Activated CD8-positive, alpha-beta memory T cell treated with anti-CD3 and anti-CD28 coated beads, Interleukin-2, amount 50 U/mL, for 48 hours (primary cell): ENCODE measurements at places on chromosomes 1 and 21.
A peak's percentile ranks its signal among the peaks of the same experiment; 100 is the strongest.

DNA sequence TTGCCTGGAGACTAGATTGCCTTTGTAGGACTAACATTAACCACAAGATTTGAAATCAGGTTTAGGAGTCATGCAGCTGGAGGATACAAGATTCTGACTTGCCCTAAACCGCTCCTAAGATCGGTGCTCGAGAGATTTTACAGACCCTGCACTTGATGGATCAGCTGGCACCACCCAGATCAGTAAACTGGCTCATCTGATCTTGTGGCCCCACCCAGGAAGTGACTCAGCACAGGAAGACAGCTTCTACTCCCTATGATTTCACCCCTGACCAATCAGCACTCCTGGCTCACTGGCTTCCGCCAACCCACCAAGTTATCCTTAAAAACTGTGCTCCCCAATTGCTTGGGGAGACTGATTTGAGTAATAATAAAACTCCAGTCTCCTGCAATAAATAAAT lies 876 bp upstream of the CATSPERE start:
- no peak for DNase-seq

- DNase-seq: no peak
Observed at GRCh38 chr1:236302941-236303340, 21.2 kb upstream of the ERO1B start.

GRCh38 chr1:161989786-161990185 lies 33.9 kb downstream of the OLFML2B start:
- DNase-seq: no peak

- DNase-seq: peak; percentile 25
Observed at GRCh38 chr1:41327383-41327999, 33.7 kb upstream of the FOXO6 start.

DNA sequence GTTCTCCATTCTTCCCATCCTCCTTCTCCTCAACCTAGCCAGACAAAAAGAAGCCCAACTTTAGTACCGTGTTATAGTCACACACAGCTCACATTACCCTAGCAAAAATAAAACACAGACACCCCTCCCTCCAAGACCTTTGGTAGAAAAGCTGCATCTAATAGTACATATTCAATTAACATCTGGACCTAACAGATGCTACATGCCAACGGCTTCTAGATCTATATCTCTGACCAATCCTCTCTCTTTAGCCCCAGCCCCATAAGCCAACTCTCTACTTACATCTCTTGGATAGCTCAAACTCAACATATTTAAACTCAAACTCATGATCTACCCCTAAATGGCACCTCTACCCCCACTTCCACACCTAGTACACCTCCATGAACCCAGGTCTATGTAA lies 233.1 kb downstream of the KCNH1 start:
- no peak for DNase-seq
